ENCODE measurements at places on chromosomes 2 and 18.

- no peak for DNase-seq
Observed at GRCh38 chr2:134773759-134774742, 55.3 kb upstream of the TMEM163 start.

- no peak for DNase-seq
Observed at GRCh38 chr2:197711578-197711977, 6.4 kb downstream of the MARS2 start.

GRCh38 chr18:49866680-49867079 lies 53.3 kb upstream of the ACAA2 start:
- no peak for DNase-seq

- DNase-seq = no peak
Observed at GRCh38 chr18:22459491-22459890, 41.8 kb upstream of the CTAGE1 start.

DNA sequence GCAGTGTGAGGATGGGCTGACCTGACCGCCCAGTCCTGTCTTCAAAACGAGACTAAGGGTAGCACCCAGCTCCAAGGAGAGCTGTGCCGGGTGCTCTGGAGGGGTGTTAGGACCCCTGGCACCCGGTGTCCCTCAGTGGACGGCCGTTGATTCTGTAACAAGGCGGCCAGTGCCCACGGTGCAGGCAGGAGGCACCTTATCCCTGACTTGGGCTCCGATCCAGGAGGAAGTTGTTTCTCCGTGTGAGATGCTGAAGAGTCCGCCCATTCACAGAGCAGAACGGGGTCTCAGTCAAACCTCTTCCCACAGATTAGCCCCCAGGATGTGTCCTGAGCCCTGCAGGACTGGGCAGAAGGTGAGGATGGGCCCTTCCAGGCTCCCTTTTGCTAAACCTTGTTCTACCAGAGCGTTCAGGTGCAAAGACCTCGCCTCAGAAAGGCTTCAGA lies 123.0 kb downstream of the NFATC1 start:
- no peak for DNase-seq

- no peak for DNase-seq
Observed at GRCh38 chr2:551621-552020, 125.6 kb downstream of the TMEM18 start.

DNA sequence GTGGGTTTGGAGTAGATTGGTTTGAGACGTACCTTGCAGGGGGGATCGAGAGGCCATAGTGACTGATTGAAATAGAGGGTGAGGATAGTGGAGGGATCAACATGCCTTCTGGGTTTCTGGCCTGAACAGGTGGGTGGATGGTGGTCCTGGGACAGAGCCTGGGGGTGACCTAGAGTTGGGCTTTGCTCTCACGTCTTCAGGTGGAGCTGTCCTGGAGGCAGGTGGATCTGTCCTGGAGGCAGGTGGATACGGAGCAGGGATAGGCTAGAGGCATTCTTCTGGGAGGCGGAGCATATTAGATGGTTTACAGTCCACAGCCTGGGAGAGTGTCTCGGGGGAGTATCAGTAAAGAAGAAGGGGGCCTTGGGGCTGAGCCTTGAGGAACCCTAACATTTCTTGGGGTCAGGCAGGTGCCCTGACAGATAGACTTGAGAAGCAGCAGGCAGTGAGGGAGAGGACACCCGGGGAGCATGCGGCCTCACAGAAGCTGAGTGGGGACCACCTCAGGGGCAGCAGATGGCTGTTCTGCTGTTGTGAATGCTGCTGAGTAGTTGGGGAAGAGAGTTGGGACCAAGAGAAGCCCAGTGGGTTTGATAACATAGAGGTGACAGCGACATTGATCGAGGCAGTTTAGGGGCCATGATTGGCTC lies 1.6 kb downstream of the CAPN10 start:
- no peak for DNase-seq

- DNase-seq = no peak
Observed at GRCh38 chr2:63843093-63843492, 1.4 kb downstream of the UGP2 start.

DNA sequence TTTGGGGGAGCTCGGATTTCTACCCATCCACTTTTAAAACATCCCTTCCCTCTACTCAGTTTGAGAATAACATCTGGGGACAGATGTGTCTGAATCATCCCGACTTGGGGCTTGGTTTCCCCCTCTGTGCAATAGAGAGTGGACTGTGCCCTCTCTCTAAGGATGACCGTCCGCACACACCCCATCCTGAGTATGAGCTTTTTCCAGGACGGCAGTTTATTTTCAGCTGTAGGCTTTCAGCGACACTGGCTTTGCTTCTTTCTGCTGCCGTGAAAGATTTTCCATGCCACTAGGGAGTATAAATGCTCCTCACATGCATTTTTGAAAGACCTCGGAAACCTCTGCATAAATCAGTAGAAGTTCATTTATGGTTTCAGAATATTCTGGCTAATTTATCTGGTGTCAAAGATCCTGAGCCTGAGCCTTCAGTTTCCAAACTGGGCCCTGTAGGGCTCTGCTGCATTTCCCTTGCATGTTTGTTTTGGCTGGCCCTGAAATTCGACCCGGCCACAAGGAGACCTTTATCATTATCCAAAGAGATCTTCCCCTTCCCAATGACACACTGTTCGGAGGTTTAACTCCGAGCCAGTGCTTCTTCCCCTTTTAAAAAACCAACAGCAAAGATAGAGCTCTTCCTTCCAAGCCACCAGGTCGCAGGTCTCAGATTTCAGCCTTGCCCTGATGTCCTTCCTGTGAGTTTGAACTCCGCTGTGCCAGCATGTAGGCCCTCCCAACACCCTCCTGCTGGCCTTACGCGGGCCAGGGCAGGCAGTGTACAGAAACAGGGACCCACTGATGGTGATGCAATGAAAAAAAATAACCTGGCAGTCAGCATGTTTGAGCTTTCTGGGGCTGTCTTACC lies 53.3 kb downstream of the FECH start:
- DNase-seq = no peak

- DNase-seq = no peak
Observed at GRCh38 chr2:45986509-45986908, 310.7 kb upstream of the EPAS1 start.

- no peak for DNase-seq
Observed at GRCh38 chr18:10405816-10406663, 48.4 kb upstream of the APCDD1 start.

GRCh38 chr2:1002350-1002749 lies 51.7 kb downstream of the SNTG2 start:
- DNase-seq = no peak

DNA sequence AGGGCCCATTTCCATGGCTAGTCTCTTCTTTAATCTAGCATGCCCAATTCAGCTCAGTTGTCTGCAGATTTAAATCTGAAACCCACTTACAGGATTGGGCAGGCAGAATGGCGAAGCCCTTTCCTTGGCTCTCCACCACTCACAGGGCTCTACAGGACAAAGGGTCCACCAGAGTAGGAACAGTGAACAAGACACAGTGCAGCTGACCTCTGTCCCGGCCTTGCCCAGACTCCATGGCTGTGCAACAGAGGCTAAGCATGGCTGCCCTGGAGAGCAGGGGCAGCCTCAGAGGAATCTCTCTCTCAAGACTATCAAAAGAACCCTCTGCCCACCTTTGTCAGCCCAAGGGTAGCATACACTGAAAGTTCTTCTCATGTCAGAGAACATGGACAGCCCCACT lies 9.7 kb upstream of the ATP6V1B1 start:
- DNase-seq = no peak

DNA sequence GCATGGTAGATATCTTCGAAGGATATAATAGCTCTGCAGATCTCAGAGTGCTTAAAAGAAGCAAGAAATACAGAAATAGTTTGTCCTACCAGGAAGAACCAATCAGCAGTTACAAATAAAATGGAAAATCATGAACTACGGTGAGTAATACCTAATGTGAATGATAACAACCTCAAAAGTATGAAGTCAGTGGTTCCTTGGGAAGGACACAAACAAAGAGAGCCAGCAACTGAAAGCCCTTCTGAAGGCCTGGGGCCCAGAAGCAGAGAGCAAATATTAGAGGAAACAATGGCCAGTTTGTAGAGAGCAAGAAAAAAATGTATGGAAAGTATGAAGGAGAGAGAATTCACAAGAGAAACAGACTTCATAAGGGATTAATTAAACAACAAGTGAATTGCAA lies 226.8 kb upstream of the CHST9 start:
- no peak for DNase-seq

DNA sequence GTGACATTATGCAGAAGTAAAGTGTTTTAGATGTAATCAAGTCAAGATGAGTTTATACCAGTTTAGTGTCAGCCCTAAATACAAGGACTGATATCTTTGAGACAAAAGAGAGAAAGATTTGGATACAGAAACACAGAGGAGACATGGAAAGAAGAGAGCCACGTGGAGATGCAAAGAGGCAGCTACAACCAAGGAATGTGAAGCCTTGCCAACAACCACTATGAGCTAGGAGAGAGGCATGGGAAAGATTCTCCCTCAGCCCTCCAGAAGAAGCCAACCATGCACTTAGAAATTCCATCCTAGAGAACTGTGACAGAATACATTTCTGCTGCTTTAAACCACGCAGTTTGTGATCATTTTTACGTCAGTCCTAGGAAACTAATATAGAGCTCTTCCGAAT lies 217.2 kb downstream of the DOK6 start:
- DNase-seq = no peak

GRCh38 chr18:48994044-48994651 lies 43.4 kb upstream of the SMAD7 start:
- no peak for DNase-seq

DNA sequence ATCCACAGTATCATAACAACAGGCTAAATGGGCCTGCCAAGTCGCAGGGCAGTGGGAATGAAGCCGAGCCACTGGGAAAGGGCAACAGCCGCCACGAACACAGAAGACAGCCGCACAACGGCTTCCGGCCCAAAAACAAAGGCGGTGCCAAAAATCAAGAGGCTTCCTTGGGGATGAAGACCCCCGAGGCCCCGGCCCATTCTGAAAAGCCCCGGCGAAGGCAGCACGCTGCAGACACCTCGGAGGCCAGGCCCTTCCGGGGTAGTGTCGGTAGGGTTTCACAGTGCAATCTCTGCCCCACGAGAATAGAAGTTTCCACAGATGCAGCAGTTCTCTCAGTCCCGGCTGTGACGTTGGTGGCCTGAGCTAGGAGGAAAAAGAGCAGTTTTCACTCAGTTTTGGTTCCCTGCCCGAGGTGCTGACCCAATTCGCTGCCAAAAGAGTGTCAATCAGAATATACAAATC lies 32.2 kb downstream of the KCTD18 start:
- no peak for DNase-seq

GRCh38 chr18:2655954-2656236 lies 369 bp downstream of the SMCHD1 start:
- DNase-seq = no peak

DNA sequence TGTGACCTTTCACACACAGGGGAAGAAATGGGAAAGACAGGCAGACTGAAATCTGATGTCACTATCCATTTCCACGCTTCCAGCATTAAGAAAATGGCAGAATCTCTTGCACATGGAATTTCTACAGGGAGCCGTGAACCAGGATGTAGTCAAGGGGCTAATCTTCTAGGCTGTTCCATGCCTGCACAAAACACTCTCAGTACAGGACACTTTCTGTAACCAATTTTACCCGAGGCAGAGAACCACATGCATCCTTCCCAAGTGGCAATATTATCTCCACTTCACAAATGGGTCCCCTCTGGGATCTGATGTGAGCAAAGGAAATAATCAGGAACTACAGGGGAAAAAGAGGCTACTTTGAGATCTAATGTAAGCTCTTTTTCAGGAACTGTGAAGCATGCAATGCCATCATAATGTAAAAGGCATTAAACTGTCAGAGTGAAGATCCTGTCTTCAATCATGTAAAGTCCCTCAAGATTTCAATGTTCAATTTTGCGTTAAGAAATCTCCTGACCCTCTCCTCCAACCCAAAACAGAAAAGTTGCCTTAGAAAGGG lies 236.9 kb downstream of the RBM43 start:
- no peak for DNase-seq

- no peak for DNase-seq
Observed at GRCh38 chr18:57951117-57951796, 92.8 kb upstream of the NEDD4L start.

GRCh38 chr18:23057096-23057495 lies 78.2 kb upstream of the CABLES1 start:
- no peak for DNase-seq

DNA sequence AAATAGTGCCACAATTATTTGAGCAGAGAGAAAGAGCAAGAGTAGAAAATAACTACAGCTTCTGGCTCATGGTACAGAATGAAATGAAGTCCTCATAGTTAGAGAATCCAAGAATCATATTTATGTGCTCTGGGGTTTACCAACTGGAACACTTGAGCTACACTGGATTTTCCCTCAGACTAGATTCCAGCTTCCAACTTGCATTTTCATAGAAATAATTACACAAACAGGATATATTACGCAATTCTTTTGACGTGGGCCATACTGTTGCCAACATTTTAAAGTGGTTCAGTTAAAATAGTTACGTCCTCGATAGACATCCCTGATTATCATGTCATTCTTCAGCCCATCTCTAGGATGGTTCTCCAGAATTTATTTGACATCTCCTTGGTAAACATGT lies 129.2 kb downstream of the ETAA1 start:
- DNase-seq = no peak

- no peak for DNase-seq
Observed at GRCh38 chr18:24546307-24546706, 85.9 kb downstream of the HRH4 start.

DNA sequence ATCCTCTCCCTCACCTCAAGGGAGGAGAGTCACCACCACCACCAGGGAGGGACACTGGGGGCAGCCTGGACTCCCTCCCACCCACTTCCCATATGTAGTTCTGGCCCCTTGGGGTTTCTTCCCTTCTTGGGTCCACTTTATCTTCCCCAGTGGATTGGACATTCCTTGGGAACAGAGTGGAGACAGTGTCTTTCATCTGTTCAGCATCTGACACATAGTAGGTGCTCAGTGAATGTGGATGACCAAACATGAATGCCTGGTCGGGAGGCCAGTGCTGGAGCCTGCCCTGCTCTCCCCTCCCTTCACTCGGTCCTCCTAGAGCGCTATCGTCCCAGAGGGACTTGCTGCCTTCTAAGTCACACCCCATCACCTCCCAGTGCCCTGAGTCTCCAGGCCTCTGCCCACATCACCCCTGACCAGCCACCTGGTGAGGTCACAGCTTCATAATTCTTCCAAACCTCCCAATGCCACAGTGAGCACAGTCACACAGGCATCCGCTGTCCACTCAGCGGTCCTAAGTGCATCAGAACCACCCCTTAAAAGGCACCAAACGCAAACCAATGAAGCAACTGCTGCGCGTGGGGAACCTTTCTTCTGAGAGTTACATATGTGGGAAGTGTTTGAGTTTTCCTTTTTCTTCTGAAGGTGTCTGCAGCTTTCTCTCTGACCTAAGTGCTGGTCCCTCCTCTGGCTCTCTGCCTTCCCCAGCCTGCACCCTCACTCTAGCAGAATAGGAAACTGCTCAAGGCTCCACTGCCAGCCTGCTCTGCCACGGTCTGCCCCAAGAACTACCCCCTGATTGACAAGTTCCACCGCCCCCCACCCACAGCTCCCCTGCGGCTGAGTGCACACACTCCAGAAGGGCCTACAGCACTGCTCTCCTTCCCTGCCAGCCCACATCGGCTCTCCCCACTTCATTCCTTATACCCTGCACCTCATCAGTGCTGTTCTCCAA lies 7.2 kb upstream of the SFXN5 start:
- no peak for DNase-seq

GRCh38 chr18:55256226-55256928 lies 297.1 kb upstream of the CCDC68 start:
- DNase-seq = no peak
